ENCODE measurements at places on chromosomes 7 and 10. TPM values are rescaled to one million over a fixed set of nuclear protein-coding genes. Genes with fewer than 3 reads are reported as not detected.
A peak's percentile ranks its signal among the peaks of the same experiment; 100 is the strongest.

Gene AKR1C8
- total RNA-seq: not detected

Gene ZNF425
- total RNA-seq: 2.8 TPM

DNA sequence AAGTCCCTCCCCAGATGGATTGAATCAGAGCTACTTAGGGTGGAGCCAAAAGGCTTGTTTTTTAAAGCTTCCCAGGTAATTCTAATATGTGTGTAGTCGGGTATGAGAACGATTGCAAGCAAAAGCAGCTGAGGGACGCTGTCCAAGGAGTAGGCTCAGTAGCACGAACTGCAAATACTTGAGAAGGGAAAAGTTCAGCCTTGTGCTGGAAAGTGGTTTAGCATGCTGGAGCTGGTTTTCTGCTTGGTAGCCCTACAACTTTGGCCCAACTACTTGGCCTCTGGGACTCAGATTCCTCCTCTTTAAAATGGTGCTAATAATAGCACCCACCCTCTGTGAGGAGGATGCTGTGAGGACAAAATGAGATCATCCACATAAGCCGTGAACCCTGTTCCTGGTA lies 76.2 kb downstream of the AHR start:
- DNase-seq: peak; percentile 45
- H3K27ac ChIP-seq: no peak overlapping the region
- peaks cover 20% of the 10 kb centered on the region for H3K4me1 ChIP-seq
- no peaks in the 10 kb centered on the region for H3K27me3 ChIP-seq
- H3K36me3 ChIP-seq: no peaks in the 10 kb centered on the region

GRCh38 chr7:142418326-142418725 lies 160.5 kb upstream of the PRSS58 start:
- no peak overlapping the region for H3K4me3 ChIP-seq
- no peak for DNase-seq
- H3K27ac ChIP-seq: no peak overlapping the region

DNA sequence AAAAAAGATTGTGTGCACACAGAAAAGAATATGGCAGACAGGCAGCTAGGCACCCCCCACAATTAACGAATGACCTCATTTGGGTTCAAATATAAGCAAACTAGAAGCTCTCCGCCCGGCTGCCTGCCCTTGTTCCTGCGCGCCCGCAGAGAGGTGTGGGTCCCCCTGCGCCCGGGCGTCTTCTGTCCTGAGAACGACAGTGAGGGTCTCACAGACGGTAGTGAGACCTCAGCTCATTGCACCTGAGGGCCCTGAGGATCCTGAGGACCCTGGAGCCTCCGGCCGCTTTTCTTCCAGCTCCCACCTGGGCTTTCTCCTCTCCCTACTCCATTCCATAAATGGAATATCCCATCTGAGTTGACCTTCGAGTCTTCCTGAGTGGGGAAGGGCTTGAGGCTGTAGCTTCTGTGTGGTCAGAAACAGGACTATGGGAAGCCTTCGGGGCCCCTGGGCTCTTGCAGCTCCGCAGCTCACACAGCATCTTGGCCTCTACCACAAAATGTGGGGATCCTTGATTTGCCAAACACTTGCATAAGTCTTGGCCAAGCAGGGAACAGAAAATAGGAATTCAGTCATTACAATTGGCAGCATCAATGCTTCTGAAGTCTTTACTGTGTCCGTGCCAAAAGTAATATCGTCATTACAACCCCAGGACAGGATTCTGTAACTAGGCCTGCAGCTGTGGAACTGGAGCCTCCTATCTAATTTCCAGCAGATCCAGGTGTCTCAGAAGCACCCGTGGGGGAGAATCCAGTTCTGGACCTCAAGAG lies 43.8 kb downstream of the JAKMIP3 start:
- H3K27ac ChIP-seq: no peak overlapping the region
- no peaks in the 10 kb centered on the region for H3K36me3 ChIP-seq
- H3K4me1 ChIP-seq: no peaks in the 10 kb centered on the region
- H3K4me3 ChIP-seq: no peak overlapping the region
- peak; percentile 35 for DNase-seq
- H3K27me3 ChIP-seq: peaks cover 10% of the 10 kb centered on the region

DNA sequence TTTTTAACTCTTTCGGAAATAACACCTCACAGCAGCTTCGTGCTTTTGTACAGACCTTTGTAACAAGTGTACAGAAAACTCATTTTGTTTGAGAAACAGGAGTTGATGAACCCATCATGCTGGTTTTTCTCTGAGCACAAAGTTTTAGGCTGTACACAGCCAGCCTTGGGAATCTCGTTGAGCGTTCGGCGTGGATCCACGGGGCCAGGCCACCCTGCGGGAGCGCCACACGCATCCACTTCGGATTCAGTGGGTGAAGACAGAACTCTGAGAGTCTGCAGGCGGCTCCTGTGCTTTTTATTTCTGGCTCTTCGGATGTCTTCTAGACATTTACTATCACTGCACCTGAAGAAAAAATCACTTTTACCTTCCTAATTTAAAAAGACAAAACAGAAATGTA lies 131.2 kb downstream of the SMURF1 start:
- H3K4me3 ChIP-seq: no peak overlapping the region
- no peak for DNase-seq
- H3K4me1 ChIP-seq: no peaks in the 10 kb centered on the region
- no peaks in the 10 kb centered on the region for H3K27me3 ChIP-seq

DNA sequence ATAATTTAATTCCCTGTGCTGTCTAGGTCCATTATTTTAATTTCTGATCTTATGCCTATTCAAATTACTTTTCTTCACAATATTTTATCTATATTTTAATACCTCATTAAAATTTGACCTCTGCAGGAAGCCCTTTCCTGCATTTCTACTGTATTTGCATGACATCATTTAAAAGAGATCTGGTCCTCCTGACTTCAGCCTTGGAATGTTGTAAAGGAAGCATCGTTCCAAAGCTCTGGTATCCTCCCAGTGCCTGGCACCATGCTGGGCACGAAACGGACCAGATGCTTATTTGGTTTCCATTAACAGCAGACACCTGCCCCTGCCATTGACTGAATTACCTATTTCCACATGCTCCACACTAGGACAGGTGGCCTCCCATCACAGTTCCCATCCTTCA lies 247.5 kb downstream of the KLF6 start:
- H3K36me3 ChIP-seq: no peaks in the 10 kb centered on the region
- no peak overlapping the region for H3K27ac ChIP-seq
- DNase-seq: no peak
- no peak overlapping the region for H3K4me3 ChIP-seq
- no peaks in the 10 kb centered on the region for H3K27me3 ChIP-seq

- no peak overlapping the region for H3K27ac ChIP-seq
- no peaks in the 10 kb centered on the region for H3K36me3 ChIP-seq
- peaks cover 26% of the 10 kb centered on the region for H3K27me3 ChIP-seq
- no peaks in the 10 kb centered on the region for H3K4me1 ChIP-seq
- no peak for DNase-seq
Measured at GRCh38 chr7:151157645-151158329, 9.7 kb downstream of the GBX1 start.

Data from lung (tissue), 17 donors.